ENCODE measurements at places on chromosomes 6 and 20.

DNA sequence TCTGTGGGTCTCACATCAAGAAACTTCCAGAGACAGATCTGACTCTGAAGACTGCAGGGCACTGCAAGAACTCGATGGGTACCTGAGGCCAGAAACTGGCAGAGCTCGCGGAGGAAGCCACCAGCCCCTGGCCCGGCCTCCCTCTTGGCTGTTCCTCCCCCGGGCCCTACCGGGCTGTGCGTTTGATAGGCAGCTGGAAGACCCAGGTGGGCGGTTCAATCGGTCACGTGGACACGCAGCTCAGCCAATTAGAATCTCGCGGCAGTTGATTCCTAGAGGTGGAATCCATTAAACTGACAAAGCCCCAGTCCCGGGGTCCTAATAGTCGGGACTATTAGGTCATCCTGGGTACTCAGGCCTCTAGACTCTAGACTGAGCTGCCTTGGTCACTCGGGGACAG, 154.2 kb upstream of the PROKR2 start:
- no peak for DNase-seq

- no peak for DNase-seq
Measured at GRCh38 chr20:21433329-21433890, 36.1 kb upstream of the NKX2-4 start.

DNA sequence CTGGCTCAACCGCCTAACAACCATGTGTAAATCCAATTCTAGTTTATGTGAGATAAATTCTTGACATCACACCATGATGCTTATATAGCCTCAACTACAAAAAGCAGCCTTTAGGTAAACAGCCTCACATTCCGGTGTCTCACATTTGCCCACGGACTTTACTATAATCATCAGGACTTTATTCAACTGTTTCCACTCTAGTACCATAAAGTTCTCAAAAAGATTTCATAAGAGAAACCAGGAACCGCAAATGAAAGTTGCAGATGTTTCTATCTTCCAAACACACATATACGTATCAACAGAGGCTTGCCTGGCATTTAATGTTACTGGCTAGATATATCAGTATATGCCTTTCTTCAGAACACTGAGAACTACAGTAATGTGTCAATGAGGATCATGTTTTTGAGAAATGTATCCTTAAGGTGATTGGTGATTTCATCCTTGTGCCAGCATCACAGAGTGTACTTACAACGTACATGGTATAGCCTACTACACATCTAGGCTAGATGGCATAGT, 80.0 kb downstream of the EPB41L2 start:
- no peak for DNase-seq

DNA sequence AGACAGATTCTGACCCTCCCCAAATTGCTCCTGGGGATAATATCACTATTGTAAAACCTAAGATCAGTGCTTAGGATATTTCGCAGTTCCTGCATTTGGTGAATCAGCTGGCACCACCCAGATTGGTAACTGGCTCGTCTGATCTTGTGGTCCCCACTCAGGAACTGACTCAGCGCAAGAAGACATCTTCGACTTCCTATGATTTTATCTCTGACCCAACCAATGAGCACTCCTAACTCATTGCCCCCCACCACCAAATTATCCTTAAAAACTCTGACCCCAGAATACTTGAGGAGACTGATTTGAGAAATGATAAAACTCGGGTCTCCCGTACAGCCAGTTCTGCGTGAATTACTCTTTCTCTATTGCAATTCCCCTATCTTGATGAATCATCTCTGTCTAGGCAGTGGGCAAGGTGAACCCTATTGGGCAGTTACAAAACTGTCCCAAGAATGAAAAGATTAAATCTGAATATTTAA, 55.7 kb upstream of the PRND start:
- DNase-seq: no peak

- no peak for DNase-seq
Measured at GRCh38 chr6:149884215-149884614, 13.7 kb downstream of the RAET1E start.

Data from NT2/D1 (cell line).